ENCODE measurements at places on chromosomes 2 and 18. TPM values are rescaled to one million over a fixed set of nuclear protein-coding genes. Genes with fewer than 3 reads are reported as not detected.

DNA sequence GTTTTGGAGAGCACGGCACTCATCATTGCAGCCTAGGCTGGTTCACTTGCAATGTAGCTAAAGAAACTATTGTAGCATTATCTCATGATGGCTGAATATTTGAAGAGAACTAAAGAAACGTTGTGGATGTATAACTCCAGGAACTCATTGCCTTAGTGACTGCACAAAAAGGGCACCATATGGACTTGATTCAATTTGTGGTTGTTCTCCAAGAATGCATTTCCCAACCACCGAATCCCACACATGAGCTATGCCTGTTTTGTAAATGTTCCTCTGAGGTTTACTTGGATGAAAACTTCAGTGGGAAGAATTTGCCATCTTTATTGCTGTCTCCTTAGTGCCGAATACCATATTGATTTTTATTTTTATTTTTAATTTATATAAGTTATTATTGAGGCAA lies 43.5 kb downstream of the DOK6 start:
- no peak for DNase-seq

- DNase-seq: no peak
Observed at GRCh38 chr2:5950736-5951135, 258.6 kb downstream of the SOX11 start.

GRCh38 chr18:8957731-8958130 lies 144.8 kb upstream of the NDUFV2 start:
- DNase-seq: no peak

The RPL37A gene
- 1,435 TPM for total RNA-seq

The CCDC85A gene
- 4.5 TPM for total RNA-seq

DNA sequence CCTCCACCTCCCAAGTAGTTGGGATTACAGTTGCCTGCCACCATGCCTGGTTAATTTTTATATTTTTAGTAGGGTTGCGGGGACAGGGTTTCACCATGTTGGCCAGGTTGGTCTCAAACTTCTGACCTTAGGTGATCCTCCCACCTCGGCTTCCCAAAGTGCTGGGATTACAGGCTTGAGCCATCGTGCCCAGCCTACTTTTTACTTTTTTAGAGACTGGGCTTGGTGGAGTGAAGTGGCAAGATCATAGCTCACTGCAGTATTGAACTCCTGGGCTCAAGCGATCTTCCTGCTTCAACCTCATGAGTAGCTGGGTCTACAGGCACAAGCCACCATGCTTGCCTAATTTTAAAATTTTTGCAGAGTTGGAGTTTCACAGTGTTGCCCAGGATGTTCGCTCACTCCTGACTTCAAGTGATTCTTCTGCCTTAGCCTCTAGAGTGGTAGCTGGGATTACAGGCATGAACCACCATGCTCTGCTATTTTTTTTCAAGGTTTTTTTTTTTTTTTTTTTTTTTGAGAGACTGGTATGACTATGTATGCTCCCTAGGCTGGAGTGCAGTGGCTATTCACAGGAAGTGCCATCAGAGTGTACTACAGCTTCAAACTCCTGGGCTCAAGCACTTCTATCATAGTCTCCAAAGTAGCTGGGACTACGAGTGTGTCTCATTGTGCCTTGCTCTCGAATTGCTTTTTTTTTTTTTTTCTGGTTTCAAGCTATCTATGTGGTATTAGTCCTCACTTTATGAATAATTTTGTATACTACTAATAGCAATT lies 11.9 kb downstream of the MSH2 start:
- DNase-seq: no peak

DNA sequence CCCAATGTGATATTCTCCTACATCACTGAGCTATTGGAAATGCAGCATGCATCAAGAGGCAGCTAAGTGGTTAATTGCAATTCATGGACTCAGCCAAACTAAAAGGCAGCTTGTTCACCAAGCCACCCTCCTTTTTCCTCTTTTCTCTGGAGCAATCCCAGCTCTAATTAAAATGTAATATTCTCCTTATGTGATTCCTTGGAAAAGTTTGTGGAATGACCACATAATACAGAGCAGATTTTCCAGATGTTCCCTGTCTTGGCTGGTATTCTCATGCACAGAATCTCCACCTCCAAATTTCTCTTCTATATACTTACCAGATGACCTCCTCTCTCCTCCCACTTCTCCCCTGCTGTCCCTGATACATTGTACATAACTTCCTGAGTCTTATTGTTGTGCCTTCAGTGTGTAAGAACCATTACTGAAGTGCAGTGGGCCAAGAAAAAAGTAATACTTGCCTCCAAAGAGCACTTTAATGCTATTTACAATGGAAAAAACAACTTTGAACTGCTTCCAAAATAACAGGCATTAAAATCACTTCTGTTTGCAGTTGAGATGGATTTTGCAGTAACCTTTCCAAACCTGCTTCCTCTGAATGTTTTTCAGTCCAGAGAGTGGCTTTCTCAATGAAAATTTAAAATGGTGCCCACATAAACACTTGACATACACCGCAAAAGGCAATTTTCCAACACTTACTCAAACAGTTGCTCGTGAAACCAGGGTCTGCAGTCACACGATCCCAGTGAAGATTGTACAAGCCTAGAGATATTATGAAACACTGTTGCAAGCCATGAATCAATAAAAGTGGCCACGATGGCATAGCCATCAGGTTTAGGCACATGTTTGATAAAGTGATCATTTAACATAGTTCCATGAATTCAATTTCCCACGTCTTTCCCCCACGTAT lies 258.0 kb downstream of the MTX2 start:
- DNase-seq: no peak

DNA sequence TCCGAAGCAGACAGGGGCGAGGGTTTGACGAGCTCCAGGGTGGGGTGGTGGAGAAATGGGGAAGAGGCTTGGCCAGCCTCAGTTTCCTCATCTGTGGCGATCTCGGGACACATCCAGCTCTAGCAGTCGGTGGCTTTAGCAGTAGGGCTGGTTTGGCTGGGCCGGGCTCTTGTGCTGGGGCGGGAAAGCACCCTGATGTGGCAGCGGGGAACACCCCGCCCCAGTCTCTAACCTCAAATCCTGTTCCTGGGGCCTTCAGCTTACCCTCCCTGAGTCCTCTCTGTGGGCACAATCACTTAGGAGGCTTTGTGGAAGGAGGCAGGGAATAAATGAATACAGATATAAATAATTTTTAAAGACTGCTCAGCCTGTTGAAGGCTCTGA lies 26.5 kb upstream of the MCFD2 start:
- peak; percentile 53 for DNase-seq

GRCh38 chr2:234425639-234426603 lies 71.0 kb downstream of the ARL4C start:
- no peak for DNase-seq

DNA sequence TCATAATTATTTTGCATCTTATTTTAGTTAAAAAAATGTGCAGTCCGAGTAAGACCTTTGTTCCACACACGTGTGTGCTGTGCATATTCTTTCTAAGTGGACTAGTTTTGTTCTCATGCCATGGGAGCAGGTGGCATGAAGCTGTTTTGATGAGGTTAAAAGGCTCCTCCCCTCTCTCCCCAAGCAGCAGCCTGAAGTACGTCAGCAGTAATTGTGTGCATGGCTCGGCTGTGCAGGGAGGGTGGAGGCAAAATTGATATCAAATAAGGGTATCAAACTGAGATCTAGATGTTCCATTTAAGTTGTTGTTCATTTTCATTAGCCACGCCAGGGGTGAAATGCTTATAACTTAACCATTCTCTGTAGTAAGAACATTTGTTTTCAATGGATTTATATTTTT lies at the start of gene NYAP2:
Gene NYAP2, plus strand, starts transcription at position 207 of the 400 bp plus-strand sequence. CDS start 9,171 bp downstream, outside the sequence.
- DNase-seq: no peak

DNA sequence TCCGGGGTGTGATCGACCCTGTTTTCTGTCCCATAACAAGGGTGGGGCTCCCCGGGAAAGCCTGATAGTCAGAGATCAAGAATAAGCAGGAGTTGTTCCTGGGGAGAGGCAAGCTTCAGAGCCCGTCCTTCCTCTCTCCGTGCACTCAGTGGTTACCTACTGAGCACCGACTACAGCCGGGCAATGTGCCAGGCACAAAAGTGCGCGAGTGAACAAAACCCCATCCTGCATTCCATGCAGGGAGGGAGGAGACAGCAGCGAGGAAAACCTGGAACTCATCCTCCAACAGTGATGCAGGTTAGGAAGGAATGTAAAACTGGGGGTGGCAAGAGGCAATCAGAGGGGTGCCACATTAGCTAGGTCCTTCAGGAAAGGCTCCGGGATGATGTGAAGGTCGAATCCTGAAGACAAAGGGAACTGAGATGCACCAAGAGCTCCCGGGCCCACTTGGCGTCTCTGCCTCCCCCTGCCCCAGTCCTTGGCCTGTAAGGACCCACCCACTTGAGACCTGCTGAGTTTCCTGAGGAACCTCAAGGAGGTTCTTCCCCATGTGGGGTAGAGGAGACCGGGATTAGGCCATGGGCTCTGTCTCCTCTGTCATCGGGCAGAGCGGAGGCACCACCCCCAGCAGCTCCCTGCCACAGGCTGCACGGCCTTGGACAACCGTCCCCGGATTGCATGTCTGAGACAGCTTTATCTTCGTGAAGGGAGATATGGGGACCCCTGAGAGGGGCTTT lies 198.2 kb downstream of the NDUFA10 start:
- DNase-seq: no peak
